ENCODE measurements at places on chromosomes 4 and X.

- DNase-seq: no peak
Measured at GRCh38 chr4:118395057-118395644, 42.3 kb upstream of the PRSS12 start.

DNA sequence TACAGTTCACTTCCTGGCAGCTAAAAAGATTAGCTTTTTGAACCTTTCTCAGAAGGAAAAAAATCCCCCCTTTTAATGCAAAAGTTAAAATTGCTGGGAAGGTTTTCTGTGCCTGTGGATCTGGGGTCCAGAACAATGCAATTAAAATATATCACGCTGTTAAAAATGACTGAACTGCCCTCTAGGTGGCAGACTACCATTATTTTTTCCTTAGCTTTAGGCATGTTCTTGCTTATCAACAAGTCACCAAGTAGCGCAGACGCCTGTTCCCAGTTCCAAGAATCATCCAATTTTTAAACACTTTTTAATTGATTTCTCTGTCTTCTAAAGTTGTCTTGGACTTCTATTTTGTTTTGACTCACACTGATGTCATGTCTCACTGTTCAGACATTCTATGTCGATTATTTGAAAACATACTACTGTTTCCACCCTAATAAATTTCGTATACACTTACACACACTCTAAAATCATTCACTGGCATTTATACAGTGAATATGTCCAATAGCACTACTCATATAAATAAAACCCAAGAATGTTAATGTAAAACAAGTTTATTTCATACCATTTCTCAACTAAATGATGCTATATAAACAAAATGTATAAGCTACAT, 661.6 kb downstream of the RAPGEF2 start:
- no peak for DNase-seq

- no peak for DNase-seq
Measured at GRCh38 chrX:72382202-72382595, 76.5 kb upstream of the CITED1 start.

DNA sequence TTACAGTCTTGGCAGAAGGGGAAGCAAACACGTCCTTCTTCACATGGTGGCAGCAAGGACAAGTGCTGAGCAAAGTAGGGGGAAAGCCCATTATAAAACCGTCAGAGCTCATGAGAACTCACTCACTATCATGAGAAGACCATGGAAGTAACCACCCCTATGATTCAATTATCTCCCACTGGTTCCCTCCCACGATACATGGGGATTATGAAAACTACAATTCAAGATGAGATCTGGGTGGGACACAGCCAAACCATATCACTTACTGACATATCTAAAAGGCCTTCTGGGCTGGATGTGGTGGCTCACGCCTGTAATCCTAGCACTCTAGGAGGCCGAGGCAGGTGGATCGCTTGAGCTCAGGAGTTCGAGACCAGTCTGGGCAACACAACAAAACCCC, 117.1 kb upstream of the USP9X start:
- DNase-seq: no peak

GRCh38 chr4:174324236-174324635, 40.5 kb downstream of the CEP44 start:
- DNase-seq: no peak

GRCh38 chr4:56651056-56651350, 30.1 kb downstream of the HOPX start:
- DNase-seq: no peak

- DNase-seq: no peak
Measured at GRCh38 chrX:3690140-3690539, 23.3 kb downstream of the PRKX start.

- DNase-seq: no peak
Measured at GRCh38 chr4:8581094-8581861, 1.1 kb downstream of the GPR78 start.

Data from anterior cingulate cortex (tissue), 58 donors.